ENCODE measurements at places on chromosomes 13 and 19.

- no peak for DNase-seq
These were observed 29.7 kb downstream of the USPL1 start for GRCh38 chr13:30647420-30647819.

DNA sequence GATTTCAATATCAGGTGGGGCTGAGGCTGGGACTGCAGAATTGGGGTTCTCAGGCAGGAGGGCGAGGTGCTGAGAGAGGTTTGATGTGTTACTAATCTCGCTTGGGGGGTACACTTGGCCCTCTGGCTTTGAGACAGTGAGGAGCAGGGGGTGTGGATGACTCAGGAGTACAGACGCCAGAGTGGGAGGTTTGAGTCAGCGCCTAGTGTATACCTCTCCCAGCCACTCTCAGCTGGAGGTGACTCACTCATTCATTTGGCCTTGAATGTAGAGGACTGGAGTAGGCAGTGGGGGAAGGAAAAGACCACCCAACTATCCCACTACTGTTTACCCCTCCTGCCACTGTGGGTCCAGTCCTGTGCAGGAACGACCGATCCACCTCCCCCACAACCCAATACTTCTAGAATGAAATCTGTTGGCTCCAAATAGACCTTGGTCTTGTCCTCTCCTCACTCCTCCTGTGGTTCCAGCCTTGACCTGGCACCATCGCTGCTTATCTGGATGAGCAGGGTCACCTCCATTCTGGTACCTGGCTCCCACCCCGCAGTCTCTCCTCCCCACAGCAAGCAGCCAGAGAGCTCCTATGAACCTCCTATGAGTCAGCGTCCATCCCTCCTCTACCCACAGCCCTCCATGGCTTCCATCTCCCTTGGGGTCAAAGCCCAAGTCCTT, 20.1 kb upstream of the ZNRF4 start:
- DNase-seq, result no peak

DNA sequence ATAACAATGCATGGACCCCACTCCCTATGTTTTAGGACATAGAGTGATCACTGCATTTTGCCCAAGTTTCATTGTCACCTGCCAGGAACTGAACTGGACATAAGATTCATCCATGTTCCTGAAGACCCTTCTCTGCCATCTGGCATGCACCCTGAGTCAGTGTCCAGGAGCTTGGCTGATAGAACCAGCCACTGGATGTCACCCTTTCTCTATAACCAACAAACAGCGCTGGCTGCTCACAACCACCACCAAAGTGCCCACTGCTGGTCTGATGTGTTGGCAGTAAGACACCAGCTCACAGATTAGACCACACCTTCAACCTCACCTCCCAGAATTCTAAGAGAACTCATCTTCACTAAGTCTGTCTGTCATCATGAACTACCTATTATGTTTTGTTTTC, 333.4 kb downstream of the ITGBL1 start:
- no peak for DNase-seq

DNA sequence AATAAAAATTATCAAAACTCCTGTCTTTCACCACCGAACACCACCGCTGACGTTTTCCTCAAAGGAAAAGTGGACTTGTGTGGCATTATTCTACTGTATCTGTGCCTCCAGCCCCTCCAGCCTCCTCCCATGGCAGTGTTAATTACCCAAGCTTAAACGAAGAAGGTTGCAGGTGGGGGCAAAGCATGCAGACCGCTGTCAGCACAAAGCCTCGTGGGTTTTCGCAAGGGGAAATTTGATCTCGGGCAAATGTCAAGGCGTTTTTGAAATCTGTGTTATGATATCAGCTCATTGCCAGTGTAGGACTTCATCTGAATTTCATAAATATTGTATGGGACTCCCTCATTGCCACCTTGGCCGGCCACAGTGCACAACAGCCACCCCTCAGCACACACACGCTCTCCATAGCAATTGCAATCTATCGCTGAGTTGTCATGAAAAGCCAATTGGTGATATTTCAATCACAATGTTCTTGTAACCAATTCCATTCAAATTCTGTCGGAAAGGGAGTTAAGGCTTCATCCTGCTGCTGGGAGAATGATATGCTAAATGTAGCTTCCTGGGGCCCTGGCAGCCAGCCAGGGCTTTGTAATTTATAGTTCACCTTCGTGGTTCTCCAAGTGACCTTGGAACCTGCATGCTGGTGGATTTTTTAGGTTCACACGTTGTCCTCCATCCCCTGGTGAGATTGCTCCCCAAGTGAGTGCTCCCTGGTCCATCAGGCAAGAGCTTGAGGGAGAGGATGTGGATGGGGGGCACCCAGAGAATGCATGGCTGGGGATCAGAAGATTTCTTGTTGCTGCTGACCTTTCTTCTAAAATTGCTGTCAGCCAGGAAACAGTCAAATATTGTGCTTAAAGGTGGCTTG, 16.6 kb downstream of the CHST8 start:
- DNase-seq, result no peak

DNA sequence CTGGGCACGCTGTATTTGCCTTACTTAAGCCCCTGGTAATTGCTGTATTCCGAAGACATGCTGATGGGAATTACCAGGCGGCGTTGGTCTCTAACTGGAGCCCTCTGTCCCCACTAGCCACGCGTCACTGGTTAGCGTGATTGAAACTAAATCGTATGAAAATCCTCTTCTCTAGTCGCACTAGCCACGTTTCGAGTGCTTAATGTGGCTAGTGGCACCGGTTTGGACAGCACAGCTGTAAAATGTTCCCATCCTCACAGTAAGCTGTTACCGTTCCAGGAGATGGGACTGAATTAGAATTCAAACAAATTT, 676 bp downstream of the BRCA2 start:
- DNase-seq, result no peak

- no peak for DNase-seq
These were observed 32.1 kb upstream of the IGSF23 start for GRCh38 chr19:44581288-44581687.

DNA sequence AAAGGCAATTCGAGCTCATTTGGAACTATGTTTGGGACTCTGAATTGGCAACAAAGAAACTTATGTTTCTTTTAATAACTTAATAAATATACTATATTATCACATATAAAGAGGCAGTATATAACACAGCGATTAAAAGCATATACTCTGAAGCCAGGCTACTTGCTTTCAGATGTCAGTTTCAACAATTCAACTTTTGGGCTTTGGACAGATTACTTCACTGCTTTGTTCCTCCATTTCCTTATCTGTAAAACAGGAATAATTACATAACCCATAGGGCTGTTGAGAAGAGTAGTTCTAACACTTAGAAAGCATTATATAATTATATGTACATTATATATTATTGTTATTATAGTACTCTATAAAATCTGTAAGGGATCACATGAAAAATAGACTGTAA, 107.2 kb downstream of the EDNRB start:
- no peak for DNase-seq

DNA sequence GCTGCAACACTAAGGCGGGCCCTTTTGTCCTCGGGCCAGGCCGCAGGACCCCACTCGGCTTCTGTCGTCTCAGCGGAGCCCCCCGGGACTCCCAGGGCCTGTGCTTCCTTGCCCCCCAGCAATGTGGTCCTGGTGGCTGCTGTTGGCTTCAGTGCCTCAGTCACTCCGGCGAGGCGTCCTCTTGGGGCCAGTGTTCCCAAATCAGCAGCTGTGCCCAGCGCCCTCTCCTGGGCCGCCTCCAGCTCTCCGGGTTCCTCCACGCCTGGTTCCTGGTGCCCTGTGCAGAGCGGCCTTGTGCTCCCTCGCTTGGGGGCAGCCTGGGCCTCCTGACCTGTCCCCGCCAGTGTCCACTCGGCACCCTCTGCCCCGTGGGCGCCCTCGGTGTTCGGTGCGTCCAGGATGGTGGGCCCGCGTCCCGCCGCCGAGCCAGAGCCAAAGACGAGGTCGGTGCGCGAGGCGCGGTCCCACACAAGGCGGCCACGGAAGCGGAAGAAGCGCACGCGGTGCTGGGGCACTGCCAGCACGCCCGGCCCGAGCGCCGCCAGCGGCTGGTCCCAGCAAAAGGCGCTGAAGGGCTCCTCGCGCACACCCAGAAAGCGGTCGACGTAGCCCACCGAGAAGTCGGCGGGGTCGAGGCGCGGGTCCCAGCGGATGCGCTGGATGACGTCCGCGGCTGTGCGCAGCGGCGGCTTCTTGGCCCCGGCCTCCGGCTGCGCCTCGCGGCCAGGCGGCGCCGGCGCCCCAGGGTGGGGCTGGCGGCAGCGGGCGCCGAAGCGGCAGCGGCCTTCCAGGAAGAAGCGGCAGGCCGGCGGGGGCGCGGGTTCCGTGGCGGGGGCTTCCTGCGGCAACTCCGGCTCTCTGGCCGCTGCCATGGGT, 685 bp downstream of the LENG9 start:
- peak; percentile 76 for DNase-seq

GRCh38 chr19:12774588-12775555, at the start of gene HOOK2:
HOOK2 (minus strand) TSS chr19:12775552; CDS start chr19:12775449, 103 bp downstream.
- DNase-seq, result no peak

GRCh38 chr13:21465710-21466160, 6.6 kb upstream of the ZDHHC20 start:
- no peak for DNase-seq

DNA sequence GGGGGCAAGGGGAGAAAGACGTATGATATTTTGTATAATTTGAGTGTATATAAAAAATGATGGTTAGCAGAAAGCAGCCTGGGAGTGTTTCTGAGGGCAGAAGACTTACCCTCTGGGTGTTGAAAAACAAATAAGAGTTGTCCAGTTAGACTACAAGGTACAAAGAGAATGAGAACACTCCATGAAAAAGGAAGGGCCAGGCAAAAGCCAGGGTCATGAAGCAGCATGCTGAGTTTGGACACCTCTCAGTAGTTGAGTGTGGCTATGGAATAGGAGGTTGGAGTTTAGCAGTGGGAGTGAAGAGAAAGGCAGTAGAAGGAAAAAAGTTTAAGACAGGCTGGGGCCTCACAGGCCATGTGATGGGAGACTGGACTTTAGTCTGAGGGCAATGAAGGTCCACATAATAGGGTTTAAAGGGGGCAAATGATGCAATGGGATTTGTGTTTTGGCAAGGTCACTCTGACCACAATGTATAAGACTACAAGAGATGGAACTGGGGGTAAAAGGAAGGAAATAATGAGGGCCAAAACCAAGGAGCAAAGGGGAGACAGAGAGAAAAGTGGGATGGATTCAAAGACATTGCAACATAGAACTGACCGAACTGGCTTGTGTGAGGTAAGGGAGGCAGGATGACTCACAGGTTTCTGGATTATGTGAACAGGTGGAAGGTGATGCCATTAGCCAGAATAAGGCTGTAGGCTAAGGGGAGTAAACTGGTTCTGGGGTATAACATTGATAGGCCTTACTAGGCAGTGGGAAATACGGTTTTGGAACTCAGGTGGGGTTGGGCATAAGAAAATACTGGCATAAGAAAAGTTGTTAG, 76.6 kb downstream of the SERP2 start:
- no peak for DNase-seq

DNA sequence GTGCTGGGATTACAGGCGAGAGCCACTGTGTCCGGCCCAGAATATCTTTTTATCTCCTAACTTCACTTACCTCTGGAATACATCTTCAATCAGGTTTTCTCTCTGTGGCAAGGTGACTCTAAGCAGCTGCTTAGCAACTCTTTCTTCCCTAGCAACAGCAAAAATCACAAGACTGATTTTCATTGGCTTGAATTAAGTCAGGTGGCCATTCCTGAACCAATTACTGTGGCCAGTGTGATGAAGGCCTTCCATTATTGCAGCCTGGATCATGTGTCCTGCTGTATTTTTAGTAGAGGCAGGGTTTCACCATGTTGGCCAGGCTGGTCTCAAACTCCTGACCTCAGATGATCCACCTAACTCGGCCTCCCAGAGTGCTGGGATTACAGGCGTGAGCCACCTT, 9.0 kb upstream of the LTBP4 start:
- DNase-seq, result no peak

GRCh38 chr13:67048821-67049150, 181.3 kb downstream of the PCDH9 start:
- DNase-seq, result no peak

GRCh38 chr19:43820098-43820883, 6.8 kb upstream of the ZNF283 start:
- DNase-seq, result no peak

DNA sequence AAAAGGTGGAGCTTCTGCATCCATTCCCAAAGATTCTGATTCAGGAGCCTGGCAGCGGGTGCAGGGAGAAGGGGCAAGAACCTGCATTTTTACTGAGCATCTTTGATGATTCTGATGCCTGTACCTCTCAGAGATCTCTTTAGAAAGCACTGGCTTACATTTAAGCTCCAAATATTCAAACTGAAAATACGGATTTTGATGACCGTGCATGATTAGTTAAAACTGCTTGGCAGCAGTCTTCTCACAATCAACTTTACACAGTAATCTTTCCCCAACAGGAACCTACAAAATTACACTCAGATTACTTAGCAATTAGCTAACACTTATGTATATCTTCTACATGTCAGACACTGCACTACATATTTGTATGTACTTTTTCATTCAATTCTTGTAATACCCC, 108.9 kb downstream of the DOCK9 start:
- no peak for DNase-seq

DNA sequence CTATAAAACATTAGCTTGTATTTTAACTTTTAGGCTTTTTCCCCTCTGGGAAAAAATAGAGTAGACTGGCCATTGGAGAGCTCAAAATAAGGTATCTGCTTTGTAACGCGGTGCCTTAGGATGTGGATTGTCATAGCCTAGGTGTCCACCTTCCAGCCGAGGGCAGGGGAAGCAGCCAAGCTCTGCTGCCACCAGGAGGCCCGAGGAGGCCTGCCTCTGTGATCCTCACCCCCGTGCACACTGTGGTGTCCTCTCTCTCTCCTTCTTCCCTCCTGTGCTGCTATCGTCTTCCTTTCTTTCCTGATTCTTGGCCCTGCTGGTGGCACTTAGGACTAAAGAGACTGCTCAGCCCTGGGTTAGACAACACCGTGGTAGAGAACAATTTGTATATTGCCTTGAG, 11.3 kb downstream of the HNRNPM start:
- no peak for DNase-seq

DNA sequence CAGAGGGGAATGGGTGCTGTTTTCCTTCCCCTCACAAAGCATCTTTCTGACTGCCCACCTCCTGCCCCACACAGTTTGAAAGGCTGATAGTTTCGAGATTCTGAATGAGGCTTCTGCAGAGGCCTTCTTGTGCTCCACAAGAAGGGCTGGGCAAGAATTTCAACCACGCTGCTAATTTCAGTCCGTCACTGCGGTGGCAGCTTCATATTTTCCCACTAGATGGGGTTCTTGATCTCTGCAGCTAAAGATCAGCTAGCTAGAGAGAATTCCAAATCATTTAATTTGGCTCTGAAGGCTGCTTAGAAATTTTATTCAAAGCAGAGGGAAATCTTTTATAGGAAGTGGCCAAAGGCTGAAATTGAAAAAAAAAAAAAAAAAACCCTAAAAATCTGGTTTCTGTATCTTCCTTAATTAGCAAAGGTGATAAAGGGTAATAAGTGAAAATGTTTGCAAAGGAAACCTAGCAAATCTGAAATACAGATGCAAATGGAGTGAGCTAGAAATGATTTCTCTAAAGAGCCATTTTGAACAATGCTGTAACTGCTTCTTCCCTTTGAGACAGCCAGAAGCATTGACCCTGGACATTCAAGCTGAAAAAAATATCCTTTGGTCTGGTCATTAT, 38.0 kb upstream of the C13orf42 start:
- no peak for DNase-seq

Data from CD8-positive, alpha-beta T cell (primary cell).